Adipocyte (in vitro differentiated cells): ENCODE measurements at places on chromosomes 5 and 9.

DNA sequence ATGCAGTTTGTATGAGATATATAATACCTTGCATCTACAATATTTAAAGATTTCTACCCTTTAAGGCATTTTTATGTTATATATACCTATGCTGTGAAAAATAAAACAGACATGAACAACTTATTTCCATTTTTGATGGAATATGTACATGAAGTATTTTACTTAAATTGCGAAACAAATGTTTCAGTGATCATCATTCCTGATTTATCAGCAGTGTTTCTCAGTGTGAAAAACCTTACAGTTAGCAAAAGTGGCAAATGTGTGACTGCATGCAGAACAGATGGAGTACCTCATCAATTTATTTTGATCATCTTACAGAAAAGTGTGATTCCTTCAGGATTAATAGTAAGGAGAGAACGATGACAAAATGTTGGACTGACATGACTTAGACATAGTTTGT lies 43.1 kb downstream of the PRR16 start:
- DNase-seq = peak; percentile 46

GRCh38 chr5:108111736-108112135 lies 270.2 kb downstream of the FBXL17 start:
- DNase-seq = no peak

- DNase-seq = no peak
These were observed 121.5 kb downstream of the GALNT10 start for GRCh38 chr5:154312000-154312399.

DNA sequence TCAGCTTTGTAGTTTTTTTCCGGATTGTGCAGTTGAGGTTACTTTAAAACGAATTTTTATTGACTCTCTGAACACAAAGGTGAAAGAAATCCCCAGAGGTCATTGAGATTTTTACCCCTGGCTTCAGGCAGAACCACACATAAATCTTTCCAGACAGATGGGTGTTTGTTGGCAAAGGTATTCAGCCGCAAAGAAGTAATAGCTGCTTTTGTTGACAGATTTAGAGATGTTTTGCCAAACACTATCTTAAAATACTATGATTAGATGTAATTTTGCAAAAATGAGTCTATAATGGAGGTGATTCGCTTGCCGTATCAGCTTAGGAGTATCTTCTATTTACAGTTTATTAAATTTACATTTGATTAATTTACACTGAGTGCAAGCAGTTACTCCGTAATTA lies 418.3 kb upstream of the CLINT1 start:
- DNase-seq = no peak

DNA sequence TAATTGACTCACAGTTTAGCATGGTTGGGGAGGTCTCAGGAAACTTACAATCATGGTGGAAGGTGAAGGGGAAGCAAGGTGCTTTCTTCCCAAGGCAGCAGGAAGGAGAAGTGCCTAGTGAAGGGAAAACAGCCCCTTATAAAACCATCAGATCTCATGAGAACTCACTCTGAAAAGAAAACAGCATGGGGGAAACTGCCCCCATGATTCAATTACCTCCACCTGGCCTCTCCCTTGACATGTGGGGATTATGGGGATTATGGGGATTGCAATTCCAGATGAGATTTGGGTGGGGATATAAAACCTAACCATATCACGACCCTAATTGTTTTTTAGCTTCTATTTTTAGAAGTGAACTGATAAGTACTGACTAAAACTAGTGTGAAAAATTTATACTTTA lies 1377.5 kb upstream of the DMAC1 start:
- no peak for DNase-seq

DNA sequence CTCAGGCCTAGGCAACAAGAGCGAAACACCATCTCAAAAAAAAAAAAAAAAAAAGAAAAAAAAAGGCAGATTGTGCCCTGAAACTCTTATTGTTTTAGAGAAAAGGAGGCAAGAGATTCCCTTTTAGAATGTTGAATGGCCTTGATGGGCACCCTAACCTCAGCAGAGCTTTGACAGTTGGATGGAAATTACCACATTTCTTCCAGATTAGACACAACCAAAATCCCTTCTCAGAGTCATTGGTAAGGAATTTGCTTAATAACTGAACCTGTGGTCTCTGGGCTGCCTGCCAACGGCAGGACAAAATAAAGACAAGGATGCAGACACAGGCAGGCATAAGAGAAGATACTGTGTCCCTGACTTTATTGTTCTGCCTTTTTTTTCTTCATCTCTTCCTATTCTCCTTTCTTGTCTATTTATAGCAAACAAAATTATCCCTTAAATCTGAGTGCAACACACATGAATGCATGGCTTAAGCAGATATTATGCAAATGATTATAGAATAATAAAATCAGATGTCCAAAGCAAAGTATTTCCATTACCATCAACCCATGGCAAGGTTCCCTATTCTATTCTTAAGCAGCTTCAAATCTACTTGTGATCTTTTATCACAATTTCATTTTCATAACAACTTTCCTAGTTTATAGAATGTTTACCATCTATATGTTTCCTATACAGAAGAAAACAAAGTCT lies 37.3 kb upstream of the TRIO start:
- DNase-seq = peak; percentile 81

DNA sequence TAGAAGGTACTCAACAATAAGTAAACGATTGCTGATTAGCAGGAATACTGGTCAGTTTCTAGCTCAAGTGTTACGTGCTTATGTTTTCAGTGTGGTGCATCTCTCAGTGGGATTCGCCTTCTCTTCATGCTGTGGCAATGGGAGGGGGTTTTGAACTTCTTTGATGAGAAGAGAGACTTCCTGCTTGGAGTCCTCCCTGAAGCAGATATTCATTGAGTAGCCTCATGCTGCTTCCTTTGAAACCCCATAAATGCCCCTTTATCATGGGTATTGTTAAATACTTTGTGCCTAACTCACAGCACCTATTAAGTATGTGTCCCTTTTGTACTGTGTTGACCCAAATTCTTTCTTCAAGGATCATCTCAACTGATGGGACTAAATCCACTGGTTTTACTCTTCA lies 116.5 kb downstream of the DOCK8 start:
- no peak for DNase-seq

- no peak for DNase-seq
These were observed 12.6 kb downstream of the IL9 start for GRCh38 chr5:135883026-135883425.

GRCh38 chr9:76323490-76323889 lies 70.7 kb downstream of the RFK start:
- DNase-seq = no peak

- peak; percentile 68 for DNase-seq
These were observed at the start of gene RANBP3L for GRCh38 chr5:36301858-36302603. RANBP3L (minus strand) TSS chr5:36301902; CDS start chr5:36301416, 486 bp downstream.

DNA sequence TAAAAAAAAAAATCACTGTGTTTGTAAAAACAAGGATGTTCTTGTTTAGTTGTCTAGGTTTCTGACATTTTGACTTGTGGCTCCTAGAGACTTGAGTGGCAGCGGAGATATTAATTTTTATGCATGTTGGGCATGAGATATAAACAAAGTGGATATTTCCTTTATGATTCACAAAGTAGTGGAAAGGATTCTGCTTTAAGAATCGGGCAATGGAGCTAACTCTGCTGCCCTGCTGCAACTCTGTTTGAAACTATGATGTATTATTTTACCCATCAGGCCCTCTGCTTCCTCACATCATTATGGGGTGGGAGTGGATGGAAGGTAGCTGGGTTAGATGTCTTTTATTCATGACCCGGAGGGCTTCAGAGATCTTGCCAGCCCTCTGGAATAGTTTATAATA lies 94.1 kb upstream of the CD180 start:
- DNase-seq = peak; percentile 42

DNA sequence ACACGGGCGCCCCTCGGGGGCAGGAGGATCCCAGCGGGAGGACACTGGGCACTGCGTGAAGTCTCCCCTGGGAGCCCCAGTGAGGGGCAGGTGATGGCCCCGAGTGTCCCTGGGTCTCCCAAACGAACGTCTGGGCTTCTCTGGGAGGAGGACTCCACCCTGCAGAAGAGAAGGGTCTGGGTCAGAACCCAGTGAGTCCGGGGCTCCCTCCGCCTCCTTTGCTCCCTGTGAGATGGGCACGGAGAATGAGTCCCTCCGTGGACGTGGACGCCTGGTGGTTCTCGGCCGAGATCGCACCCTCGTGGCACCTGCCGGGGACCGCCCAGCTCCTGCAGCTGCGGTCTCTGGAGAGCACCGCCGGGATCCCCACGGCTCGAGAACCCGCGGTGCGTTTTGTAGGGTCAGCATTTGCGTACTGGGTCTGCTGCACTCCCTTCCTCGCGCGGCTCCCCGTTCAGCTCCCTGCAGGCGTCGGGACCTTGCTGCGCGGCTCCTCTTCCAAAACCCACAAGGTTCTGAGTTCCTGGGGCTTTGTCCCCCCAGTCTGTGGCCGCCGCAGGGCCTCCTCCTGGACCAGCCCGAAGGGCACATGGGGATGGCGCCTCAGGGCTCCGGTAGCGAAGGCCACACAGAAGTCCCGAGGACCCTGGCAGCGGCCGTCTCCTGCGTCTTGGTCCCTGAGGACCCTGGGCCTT lies 10.2 kb upstream of the CEP72 start:
- no peak for DNase-seq

- DNase-seq = peak; percentile 19
These were observed 16.8 kb upstream of the DAB2IP start for GRCh38 chr9:121634329-121635261.

- DNase-seq = no peak
These were observed 185.6 kb downstream of the FBXL17 start for GRCh38 chr5:108196276-108196675.

GRCh38 chr9:109872901-109873300 lies 92.9 kb downstream of the PALM2AKAP2 start:
- no peak for DNase-seq

DNA sequence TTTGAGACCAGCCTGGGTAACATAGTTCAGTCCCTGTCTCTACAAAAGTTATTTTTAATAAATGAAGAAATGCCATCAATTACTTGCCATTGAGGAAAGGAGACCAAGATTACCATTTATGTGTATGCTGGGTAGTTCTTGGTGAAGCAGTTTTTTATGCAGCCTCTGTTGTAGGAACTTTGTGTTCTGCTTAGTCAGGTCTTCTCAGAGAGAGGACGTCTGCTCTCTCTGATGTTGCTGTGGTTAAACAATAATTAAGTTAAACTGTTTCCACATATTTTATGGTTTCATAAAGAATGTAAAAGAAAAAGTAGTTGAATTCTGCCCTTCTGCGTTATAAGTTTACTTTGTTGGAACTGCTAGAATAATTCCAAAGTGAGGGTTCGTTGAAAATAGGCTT lies 210.5 kb downstream of the KDM4C start:
- DNase-seq = peak; percentile 82

DNA sequence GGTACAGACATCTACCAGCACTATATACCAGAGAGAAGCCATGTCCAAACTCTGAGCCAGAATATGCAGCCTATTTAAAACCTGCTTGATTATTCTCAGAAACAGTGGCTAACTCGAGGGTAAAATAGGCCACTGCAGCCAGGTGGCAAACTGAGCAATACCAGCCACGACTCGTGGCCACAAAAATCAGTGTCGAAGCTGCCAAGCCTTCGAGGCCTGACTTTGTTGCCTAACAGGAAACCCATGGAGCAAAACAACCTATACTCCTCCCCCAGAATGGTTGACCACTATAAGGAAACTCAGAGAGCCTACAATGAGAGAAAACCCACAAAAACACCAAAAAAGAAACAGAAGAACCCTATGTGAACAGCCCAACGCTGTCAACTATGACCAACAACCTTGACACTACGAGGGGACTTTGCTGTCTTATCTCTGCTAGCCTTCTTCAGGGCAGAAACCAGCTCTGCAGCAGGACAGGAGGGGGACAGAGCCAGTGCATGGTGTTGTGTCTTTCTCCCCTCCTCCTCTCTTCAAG lies 133.8 kb downstream of the TMEM174 start:
- no peak for DNase-seq

DNA sequence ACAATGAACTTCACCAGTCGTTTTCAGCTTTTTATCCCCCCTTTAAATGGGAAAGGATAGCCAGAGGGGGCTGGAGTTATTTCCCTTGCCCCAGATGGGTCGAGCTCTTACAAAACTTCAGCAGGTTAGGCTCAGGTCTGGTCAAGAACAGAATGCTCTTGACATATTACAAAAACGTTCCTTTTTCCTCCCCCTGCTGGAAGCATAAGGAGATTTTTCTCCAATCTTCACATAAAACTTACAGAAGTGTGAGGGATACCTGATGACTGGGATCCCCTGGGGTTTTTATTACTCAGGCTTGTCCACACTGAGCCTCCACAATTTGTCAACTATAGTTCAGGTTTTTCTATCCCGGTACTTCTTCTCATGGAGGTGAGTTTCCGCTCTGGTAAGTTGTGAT lies 60.8 kb downstream of the CSF2 start:
- no peak for DNase-seq

GRCh38 chr9:13113751-13114150 lies 165.7 kb downstream of the MPDZ start:
- peak; percentile 41 for DNase-seq

DNA sequence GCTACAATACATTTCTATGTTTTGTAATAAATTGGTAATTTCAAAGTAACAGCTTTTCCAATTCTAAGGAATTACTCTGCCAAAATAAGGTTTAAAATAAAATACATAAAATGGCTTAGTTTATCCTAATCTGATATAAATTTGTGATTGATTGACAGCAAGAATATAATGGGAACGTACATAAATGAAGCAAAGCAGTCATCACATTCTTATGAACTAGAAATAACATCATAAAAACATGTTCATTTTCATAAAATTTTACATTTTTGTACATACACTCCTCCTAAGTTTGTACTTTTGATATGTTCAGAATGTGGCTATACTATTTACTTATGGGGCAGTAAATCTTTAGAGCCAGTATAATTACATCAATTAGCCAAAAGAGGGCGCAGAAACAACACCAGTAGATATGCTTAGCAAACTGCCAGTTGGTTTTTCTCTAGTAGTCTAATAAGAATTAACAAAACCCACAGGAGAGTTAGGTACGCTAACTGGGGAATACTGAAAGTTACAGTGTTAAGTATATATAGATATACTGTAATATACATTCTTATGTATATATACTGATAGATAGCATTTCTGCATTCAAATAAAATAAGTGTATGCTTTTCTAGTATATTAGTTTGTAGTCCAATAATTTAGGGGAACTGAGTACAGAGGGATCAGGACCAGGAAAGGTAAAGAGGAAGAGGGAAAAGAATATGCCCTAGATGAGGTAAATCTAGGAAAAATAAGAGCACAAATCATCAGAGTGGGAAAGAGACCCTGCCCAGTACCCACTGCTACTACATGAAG lies 76.8 kb downstream of the ZDHHC21 start:
- DNase-seq = peak; percentile 79

DNA sequence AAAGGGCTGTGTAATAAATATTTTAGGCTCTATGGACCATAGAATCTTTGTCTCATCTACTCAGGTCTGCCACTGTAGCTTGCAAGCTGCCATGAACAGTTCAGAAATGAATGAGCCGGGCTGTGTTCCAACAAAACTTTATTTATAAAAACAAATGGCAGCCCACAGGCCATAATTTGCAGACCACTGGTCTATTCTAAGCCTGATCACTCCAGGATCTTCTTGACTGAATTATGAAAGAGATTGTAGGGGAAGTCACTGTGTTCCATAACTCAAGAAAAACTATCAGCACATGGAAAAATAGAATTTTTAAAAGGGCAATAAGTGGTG lies 11.4 kb upstream of the C1QTNF3 start:
- no peak for DNase-seq

GRCh38 chr9:68905129-68905528 lies 108.8 kb downstream of the PRKACG start:
- DNase-seq = no peak
